ENCODE measurements at places on chromosomes 5 and 9.
A peak's percentile ranks its signal among the peaks of the same experiment; 100 is the strongest.

- DNase-seq, result no peak
Measured at GRCh38 chr5:77987331-77987730, 211.2 kb upstream of the TBCA start.

DNA sequence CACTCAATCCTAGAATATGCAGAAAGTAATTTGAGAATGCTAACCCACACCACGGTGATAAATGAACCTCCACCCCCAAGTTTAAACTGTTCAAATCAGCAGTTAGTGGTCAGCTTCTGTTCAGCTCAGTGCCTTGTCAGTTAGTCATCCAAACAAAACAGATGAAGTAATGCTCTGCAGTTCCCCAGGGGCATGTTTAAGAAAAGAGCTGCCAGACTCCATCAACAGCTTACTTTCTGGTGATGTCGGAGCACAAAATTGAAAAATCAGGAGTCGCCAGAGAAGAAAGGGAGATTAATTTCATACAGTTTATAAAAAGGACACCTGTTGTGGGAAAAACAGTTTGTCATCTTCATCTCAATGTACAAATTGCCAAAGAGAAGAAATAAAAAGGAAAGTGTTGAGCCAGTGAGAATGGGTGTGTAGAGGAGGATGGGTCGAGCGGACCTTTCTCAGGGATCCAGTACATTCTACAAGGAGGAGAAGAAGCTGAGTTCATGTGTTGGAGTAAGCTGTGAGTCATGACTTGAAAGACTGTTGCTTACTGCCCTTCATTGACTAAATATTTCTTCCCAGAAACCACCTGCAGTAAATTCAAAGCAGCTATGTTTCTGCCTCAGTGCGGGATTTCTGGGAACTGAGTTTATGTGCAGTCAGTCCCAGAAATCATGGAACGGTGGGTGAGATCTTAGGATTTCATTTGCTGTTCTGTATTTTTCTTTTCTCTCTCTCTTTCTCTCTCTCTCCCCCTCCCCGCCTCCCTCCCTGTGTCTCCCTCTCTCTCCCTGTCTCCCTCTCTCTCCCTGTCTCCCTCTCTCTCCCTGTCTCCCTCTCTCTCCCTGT lies 13.7 kb downstream of the TRIO start:
- DNase-seq, result peak; percentile 99

DNA sequence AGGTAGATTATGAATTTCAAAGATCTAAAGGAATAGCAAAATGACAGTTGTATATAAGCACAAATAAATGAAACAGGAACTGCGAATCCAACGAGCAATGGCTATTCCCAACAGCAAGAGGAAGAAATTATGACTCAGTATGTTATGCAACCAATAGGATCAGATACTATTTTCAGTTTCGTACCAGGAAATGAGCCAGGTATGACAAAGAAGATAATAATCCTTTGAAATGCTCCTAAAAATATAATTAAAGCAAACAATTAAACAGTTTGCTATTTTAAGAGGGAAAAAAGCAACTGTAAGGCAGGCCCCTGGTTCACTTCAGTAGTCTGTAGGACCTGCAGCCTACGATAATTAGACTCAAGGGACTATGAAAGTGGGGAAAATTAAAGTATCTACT lies 58.9 kb downstream of the AUH start:
- peak; percentile 79 for DNase-seq

GRCh38 chr5:2917093-2917492 lies 165.6 kb upstream of the IRX2 start:
- DNase-seq, result no peak

- DNase-seq, result peak; percentile 70
Measured at GRCh38 chr9:110537841-110538646, 41.5 kb downstream of the SVEP1 start.

Data from fibroblast of skin of back (primary cell).